ENCODE measurements at places on chromosomes 6 and 20. TPM values are rescaled to one million over a fixed set of nuclear protein-coding genes. Genes with fewer than 3 reads are reported as not detected.

DNA sequence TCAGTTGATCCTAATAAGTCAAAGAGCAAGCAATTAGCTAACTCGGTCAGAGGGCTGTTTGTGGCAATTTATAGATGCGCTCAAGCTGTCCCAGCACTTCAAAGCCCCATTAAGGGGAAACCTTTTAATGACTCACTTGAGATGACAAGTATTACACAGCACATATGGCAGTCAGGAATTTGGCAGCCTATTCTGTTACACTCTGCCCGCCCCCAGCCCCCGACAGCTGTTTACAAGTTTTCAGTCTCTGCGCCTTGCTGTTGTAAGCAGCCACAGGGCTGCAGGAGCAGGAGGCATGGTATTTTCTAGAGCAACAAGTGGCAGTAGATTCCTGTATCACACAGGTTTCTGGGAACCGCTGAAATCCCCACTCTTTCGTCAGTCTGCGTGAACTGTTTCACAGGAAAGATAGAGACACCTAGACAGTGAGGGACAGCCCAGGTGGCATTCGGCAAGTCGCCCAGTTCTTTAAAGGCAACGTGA lies 263.0 kb downstream of the FOXC1 start:
- DNase-seq: no peak
- H3K27me3 ChIP-seq: no peaks in the 10 kb centered on the region
- peaks cover 3% of the 10 kb centered on the region for H3K4me1 ChIP-seq

DNA sequence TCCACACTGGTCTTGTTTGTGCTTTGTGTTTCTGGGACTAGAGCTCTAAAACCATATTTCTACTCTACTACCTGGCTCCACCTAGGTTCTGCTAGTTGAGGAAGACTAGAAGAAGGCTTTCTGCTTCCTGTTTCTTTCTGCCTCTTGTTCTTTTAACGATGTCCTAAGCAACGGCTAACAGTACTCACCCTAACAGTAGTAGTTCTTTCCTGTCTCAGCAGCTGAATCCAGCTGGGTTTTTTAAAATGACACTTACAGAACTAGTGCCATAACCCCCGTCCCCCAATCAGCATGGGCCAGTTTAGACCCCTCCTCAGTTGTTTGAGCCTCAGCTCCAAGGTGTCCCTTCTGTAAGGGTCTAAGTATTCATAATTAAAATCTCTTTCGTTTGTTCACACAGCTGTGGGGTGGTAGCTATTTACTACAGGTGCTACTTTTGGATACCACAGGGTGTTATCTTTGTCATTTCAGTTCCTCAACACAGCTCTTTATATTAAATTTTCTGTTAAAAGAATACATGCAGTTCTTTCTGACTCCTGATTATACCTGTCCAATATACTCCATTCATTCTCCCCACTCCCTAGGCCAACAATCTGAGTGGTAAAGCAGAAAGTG lies 790.2 kb downstream of the DHX35 start:
- no peaks in the 10 kb centered on the region for H3K4me1 ChIP-seq
- H3K27ac ChIP-seq: no peak overlapping the region
- no peak for DNase-seq
- no peak overlapping the region for H3K4me3 ChIP-seq
- no peaks in the 10 kb centered on the region for H3K27me3 ChIP-seq

DNA sequence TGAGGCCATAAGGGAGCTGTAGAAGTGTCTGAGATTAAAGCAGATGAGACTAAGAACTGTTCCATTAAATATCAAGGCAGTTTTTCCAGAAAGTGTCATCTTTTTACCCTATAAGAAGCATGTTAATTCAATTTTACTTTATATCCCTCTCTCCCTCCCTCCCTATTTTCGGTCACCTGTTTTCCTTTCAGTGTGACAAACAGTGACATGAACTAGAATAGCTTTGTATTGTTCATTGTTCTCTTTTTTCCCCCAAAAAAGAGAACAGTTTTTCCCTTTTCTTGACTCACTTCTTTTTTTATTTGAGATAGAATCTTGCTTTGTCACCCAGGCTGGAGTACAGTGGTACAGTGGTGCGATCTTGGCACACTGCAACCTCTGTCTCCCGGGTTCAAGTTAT lies 269.3 kb downstream of the ZFAND3 start:
- H3K4me3 ChIP-seq: no peak overlapping the region
- no peaks in the 10 kb centered on the region for H3K4me1 ChIP-seq
- no peak for DNase-seq
- no peak overlapping the region for H3K27ac ChIP-seq
- peaks cover 29% of the 10 kb centered on the region for H3K36me3 ChIP-seq
- no peaks in the 10 kb centered on the region for H3K27me3 ChIP-seq

DNA sequence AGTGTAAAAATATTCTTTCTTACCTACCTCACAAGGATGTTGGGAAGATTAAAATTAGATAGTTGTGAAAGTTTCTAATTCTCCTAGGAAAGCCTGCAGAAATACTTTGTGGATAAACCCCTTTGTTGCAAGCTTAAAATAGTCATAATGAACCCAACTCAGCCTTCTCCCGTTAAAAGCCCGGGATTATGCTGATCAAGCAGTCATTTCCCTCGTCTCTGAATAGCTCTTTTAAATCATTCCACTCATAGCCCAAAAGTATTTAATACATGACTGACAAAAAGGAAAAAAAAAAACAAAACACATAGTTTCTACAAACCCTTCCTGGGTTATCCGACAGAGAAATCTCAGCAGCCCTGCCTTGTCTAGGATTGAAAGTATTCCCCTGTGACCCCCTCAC lies 10.9 kb upstream of the METTL24 start:
- no peak overlapping the region for H3K4me3 ChIP-seq
- H3K27me3 ChIP-seq: peaks cover 2% of the 10 kb centered on the region
- no peaks in the 10 kb centered on the region for H3K36me3 ChIP-seq
- peaks cover 13% of the 10 kb centered on the region for H3K4me1 ChIP-seq
- no peak for DNase-seq
- H3K27ac ChIP-seq: no peak overlapping the region

The CHRNA4 gene
- total RNA-seq: not detected

The FRK gene
- total RNA-seq: 0.03 TPM
